ENCODE measurements at places on chromosomes 4 and X.

DNA sequence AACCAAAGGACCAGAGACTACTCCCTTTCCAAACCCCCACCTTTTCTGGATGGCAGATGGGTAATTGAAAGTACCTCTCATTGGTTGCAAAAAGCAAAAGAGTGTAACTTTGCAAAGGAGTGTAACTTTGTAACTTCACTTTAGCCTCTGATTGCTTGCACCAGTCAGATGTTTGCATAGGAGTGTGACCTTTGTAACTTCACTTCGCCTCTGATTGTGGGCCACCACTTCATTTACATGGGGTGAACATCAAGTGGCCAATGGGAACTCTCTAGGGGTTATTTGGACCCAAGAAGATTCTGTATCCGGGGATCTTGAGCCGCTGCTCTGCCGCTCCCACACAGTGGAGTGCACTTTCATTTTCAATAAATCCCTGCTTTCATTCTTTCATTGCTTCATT is 9.9 kb upstream of the SLC25A43 start:
- no peak for DNase-seq

GRCh38 chrX:77160301-77160700 is 286.9 kb upstream of the FGF16 start:
- no peak for DNase-seq

GRCh38 chrX:38970845-38971244 is 169.6 kb downstream of the MID1IP1 start:
- DNase-seq: no peak

DNA sequence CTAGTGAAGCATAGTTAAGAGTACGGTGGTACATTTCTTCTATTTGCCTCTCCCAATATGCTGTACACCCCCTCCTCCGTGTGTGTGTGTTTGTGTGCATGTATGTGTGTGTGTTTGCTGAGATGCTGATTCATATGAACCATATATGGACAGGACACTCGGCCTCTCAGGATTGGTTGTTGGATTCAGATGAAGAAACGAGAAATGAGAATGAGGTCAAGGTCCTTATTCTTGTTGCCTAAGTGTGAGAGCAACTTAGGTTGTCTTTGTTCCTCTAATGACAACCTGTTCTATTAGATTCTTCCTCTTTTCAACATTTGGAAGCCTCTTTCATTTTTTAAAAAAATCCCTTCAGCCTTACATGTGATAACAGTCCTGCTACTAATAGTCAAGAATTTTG is 1387.6 kb downstream of the STIM2 start:
- DNase-seq: no peak

- no peak for DNase-seq
These were observed 22.5 kb downstream of the LETM1 start for GRCh38 chr4:1833307-1834046.

GRCh38 chr4:68905598-68905938 is 46.0 kb downstream of the UGT2A3 start:
- DNase-seq: no peak

GRCh38 chrX:134642386-134642785 is 15.9 kb downstream of the PLAC1 start:
- DNase-seq: no peak

GRCh38 chrX:119410027-119410819 is 11.1 kb downstream of the SLC25A43 start:
- no peak for DNase-seq

- DNase-seq: no peak
These were observed 48.9 kb upstream of the PHF8 start for GRCh38 chrX:54093159-54093558.

GRCh38 chr4:137425281-137425680 is 107.0 kb downstream of the PCDH18 start:
- no peak for DNase-seq

DNA sequence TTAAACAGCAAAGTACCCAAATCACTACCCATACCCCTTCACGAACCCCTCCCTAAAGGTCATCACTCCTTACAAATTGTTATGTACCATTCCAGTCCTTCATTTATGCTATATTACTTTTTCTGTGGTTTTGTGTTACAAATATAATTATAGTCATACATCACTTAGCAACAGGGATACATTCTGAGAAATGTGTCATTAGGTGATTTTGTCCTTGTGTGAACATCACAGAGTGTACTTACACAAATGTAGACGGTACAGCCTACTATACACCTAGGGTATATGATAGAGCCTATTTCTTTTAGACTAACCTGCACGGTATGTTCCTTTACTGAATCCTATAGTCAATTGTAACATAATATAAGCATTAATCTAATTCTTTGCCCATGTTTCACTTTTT is 61.9 kb downstream of the ASB9 start:
- DNase-seq: no peak

DNA sequence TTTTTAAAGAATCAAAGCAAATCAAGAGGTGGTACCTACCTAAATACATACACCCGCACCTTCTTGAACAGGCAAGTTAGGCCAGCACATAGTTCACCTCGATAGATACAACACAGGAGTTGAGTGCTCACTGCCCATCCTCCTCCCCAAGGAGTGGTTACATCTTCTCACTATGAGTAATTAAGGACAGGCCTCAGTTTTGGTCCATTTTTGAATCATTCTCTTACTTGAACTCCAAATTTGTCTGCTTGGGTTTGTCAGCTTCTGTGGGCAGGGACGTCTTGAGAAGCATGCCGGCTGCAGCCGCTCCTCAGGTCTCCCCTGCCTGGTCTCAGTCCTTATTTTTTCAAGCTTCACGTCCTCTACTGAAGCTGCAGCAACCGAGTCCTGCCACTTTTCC is 190.6 kb upstream of the RBPJ start:
- peak; percentile 16 for DNase-seq

DNA sequence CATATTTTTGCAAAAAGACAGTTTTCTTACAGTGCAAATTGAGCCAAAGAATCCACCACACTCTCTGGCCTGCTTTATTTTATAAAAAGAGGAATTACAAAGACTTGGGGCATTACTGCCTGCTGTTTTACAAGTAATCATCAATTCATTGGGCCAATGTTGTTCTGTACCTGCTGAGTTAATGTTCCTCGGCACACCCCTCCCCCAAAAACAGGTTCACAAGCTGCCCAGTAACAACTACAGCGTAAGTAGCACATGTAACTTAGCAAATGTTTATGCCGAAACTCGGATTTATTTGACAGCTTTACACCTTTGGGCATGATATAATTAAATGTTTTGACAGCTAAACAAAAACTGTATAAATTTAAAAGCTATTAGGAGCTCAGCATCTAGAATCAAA is 214.6 kb upstream of the MAB21L2 start:
- no peak for DNase-seq

GRCh38 chrX:52140020-52140419 is 44.7 kb upstream of the MAGED4 start:
- DNase-seq: no peak

DNA sequence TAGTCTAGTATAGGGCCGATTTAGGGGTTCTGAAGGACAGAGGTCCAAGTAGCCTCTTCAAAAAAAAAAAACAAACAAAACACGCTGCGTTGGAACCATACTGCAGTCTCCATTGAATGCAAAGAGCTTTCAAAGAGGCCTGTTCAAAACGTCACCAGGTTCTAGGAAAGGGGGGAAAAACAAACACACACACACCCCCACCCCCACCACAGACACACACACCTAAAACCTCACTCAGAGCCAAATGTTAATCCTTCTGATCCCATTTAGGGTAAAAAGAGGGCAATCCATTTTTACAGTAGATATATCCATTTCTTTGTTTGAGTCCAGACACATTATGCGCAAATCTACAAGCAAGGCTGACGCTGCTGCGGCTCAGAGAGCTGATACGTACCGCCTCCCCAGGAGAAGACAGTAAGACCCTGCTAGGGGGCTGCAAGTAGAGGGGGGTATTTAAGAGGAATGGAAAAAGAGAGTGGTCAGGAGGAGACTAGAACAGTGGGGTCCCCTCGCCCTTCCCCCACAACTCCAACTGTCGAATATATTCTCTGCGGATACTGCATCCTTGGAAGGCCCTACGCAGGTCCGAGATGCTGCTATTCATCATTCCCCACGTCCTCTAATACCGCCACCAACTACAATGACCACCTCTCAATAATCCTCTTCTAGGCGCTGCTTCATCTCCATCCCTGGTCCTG is 1.3 kb downstream of the NKRF start:
- no peak for DNase-seq

DNA sequence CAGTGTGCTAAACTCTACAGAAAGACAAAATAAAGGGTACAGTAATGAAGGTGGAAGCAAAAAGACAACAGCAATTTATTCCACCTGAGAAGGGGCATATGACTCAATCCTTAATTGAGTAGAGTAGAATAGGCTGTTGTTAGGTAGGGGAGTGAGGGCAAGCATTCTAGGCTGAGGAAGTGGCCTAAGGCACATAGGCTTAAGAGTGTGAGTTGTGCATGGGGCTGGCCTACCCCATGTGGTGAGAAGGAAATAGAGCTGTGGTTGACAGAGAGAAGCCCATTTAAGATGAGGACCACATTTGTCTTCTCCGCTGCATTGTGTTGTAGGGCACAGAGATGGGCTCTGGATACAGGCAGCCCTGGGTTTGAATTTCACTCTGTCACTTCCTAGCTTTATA is 3.4 kb upstream of the ZCCHC18 start:
- no peak for DNase-seq

DNA sequence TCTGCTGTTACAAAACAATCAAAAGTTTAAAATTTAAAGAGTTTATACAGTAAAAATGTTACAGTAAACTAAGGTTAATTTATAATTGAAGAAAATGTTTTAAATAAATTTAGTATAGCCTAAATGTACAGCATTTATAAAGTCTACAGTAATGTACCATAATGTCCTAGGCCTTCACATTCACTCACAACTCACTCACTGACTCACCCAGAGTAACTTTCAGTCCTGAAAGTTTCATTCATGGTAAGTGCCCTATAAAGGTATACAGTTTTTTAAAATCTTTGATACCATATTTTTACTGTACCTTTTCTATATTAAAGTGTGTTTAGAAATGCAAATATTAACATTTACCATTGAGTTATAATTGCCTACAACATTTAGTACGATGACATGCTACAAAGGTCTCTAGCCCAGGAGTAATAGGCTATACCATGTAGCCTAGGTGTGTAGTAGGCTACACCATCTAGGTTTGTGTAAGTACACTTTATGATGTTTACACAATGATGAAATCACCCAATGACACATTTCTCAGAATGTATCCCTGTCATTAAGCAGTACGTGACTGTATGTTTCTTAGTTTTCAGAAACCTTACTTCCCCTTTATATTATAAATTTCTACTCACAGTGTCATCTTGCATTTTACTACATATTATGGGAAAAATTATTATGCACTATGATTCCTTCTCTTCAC is 320.8 kb downstream of the ADAM29 start:
- DNase-seq: no peak

GRCh38 chr4:150327262-150327780 is 249.1 kb downstream of the DCLK2 start:
- DNase-seq: no peak

DNA sequence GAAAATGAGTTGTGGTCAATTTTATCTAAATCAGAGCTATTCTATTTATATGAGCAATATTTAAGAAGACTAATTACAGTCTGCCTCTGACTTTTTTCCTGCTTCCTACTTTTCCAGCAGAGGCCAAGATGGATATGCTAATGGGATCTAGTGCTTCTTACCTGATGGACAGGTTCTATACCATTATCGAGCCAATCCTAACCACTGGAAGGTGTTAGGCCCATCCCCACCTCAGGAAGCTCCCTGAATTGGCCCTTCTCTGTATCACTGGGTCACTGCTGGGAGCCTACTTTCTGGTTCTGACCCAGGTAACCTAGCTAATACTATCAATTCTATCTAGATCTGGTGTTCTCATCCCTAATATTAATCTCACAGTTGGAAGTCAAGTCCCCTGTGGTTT is 577 bp upstream of the YIPF7 start:
- DNase-seq: no peak

DNA sequence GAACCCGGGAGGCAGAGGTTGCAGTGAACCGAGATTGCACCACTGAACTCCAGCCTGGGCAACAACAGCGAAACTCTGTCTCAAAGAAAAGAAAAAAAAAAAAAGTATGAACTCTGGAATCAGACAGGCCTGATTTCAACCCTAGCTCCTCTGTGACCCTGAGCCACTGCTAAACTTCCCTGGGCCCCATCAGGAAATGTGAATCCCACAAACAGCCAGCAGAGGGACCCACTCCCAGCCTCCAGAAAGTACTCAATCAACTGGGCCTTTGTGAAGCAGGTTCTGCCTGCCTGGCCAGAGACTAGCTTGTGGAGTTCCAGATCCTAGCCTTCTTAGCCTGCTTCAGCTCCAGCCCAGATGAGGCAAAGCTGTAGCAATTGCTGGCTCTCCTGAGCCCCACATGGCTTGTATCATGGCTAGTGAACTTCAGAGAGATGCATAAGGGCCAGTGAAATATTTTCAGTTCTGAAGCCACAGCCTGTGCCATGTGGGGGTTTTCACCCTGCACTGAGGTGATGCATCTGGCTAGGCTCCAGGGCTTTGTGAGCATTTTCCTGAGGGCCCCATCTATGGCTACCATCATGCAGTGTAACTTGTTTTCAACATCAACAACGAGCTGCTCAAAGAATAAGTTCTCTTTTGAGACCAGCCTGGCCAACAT is 7.2 kb upstream of the IDS start:
- no peak for DNase-seq

GRCh38 chr4:176435901-176436292 is 116.1 kb downstream of the SPCS3 start:
- no peak for DNase-seq

- DNase-seq: no peak
These were observed 8.9 kb upstream of the NAP1L5 start for GRCh38 chr4:88706574-88706973.

GRCh38 chr4:83207497-83208101 is 77.0 kb downstream of the COQ2 start:
- no peak for DNase-seq

DNA sequence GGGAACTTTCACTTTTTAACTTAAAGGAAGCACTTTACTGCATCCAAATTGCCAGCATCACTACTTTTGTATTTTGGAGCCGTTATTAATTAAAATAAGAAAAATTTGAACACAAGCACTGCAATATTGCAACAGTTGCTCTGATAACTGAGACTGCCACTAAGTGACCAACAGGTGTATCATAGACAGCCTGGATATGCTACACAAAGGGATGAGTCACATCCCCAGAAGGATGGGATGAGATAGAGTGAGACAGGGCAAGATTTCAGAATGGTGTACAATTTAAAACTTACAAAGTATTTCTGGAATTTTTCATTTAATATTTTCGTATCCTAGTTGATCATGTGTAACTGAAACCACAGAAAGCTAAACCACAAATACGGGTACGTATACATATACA is 204.1 kb downstream of the MAPK10 start:
- no peak for DNase-seq

DNA sequence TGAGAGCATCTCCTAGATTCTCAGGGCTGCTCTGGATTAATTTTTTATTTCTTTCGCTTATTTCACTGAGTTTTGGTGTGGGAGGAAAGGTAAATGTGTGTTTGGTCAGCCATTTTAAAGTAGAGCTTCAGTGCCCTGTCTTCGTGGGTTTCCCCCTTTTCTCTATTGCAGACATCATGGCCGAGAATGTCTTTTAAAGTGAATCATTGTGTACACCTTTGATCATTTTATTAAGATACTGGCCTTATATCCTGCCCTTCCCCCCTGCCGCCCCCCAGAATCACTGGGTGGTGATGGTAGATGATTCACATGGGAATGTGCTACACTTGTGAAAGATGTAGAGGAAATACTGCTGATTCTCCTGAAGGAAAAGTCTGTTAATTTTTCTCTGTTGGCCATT is 23.8 kb downstream of the CDKL5 start:
- DNase-seq: no peak

- DNase-seq: no peak
These were observed at the start of gene AFF2 for GRCh38 chrX:148500423-148501385. AFF2 (plus strand) TSS chrX:148500617; CDS start chrX:148501098, 481 bp downstream.
